ENCODE measurements at places on chromosomes 13 and 19.

DNA sequence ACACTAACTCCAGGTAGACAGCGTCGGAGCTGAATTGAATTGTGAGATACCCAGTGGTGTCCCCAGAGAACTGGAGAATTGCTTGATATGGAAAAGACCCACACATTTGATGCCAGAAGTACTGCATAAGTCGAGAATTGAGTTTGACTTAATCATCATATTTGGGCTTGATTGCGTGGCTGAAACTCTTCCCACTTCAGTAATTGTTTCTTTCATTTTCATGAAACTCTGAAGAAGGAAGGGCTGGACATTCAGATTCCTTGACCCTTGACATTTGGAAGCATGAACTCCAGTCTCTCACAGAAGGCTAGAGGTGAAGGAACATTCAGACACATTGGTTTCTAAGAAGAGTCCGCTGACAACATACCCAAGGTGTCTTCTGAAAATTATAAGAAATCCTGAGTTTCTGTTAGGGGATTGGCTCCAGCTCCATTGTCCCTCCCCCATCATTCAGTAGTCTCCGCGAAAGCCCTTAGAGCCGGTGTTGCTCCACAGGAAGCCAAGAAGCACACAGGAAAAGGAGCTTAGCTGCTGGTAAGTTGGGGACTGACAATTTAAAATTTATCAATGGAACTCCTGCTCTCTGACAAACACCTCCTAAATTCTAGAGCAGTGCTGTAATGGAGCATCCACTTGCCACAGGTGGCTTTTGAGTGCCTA lies at the start of gene FPR2:
FPR2 (plus strand) TSS at position 484 of the 660 bp plus-strand sequence. CDS start 7,479 bp downstream, outside the sequence.
- no peak for DNase-seq

DNA sequence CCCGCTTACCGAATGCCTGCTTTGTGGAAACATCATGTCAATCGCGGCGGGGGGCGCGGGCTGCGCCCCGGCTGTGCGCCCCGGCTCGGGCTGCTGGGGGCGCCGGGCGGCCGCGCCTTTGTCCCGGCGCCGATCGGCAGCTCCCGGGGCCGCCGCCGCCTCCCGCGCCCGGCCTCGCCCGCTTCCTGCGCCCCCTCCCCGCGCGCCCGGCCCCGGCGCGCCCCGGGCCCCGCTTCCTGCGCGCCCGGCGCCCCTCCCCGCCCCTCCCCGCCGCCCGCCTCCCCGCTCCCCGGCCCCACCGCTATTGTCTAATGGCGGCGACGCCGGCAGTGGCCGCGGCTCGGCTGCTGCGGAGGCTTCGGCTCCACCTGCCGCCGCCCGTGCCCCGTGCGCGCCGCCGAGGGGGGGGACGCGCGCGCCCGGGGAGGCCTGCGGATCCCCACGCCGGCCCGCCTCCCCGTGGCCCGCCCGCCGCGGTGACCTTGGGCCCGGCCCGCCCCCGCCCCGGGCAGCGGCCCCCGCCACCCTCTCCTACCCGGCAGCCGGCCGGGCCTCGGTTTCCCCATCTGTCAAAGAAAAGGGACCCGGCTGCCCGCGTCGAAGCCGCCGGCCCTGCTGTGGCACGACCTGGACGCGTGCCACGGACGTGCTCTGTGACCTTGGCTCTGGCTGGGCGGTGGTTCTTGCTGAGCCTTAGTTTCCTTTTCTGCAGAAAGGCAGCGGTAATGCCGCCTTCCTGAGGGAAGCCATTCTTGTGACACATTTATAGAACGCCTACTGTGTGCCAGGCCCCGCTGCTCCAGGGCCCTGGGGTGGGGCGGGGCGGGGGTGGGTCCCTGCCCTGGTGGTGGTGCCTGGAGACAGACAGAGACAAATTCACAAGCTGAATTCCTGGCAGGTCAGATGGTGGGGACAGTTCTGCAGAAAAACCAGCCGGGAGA lies at the start of gene TLE5:
TLE5 (minus strand) TSS at position 331 of the 941 bp plus-strand sequence; CDS start at position 36, 295 bp downstream.
- DNase-seq: peak; percentile 63

- no peak for DNase-seq
Observed at GRCh38 chr19:2550431-2551171, 74.7 kb downstream of the GADD45B start.

GRCh38 chr19:28705008-28705407 lies 507.9 kb downstream of the UQCRFS1 start:
- no peak for DNase-seq

- no peak for DNase-seq
Observed at GRCh38 chr13:110306340-110306959, 507 bp downstream of the COL4A1 start.

GRCh38 chr13:89755729-89756492 lies 1591.6 kb upstream of the MIR17HG start:
- DNase-seq: no peak

- DNase-seq: no peak
Observed at GRCh38 chr19:35533822-35534392, 651 bp downstream of the GAPDHS start.

- DNase-seq: no peak
Observed at GRCh38 chr13:113794764-113795173, 35.7 kb downstream of the TMEM255B start.

- DNase-seq: no peak
Observed at GRCh38 chr19:45283443-45284033, 32.5 kb downstream of the MARK4 start.

DNA sequence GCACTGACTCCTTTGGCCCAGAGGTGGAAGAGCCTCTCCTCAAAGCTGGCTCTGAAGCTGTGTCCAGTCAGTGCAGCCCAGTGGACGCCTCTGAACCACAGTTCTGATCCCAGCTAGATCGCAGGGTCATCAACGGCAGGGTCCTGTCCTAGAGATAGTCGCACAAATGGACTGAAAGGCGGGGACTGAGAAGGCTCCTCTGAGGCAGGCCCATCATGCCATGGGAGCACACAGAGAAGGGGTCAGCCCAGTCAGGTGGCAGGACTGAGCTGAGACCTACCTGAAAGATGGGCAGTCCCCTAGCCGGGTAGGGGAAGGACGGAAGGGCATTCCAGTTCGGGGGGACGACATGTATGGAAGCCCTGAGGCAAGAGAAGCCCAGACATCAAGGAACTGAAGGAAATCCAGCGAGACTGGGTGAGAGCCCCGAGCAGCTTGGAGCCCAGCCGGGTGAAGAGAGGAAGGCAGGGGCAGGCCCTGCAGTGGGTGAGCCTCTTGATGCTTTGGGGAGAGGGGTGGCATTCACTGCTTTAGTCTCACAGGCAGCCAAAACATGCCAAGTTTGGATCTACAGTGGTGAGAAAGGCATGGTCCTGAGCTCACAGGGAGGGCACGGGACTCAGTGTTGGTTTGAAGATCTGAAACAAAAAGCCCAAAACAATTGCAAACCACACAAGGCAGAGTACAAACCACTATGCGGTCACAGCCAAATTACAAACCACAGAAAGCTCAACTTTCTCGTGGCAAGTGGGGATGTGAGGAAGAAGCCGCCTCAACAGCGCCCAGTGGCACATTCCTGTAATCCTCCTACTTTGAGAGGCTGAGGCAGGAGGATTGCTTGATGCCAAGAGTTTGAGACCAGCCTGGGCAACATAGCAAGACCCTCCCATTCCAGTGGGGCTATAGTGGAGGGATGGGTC lies 10.0 kb downstream of the CALM3 start:
- no peak for DNase-seq

DNA sequence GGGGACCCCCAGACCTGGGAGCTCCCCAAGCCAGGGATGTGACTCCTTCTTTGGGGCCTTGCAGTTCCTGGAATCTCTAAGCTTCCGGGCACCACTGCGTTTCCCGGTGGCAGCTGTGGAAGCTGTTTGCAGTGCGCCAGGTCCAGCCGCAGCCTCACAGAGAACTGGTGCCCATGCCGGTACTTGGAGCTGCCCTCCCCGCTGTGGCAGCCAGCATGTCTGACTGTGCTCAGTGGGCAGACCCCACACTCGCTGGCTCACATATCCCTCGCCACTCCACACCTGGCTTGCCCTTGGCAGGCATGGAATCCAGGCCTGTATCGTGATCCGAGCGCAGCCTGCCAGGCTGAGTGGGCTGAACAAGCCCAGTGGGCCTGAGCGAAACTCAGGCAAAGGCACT lies 753.2 kb upstream of the PCDH20 start:
- DNase-seq: no peak

DNA sequence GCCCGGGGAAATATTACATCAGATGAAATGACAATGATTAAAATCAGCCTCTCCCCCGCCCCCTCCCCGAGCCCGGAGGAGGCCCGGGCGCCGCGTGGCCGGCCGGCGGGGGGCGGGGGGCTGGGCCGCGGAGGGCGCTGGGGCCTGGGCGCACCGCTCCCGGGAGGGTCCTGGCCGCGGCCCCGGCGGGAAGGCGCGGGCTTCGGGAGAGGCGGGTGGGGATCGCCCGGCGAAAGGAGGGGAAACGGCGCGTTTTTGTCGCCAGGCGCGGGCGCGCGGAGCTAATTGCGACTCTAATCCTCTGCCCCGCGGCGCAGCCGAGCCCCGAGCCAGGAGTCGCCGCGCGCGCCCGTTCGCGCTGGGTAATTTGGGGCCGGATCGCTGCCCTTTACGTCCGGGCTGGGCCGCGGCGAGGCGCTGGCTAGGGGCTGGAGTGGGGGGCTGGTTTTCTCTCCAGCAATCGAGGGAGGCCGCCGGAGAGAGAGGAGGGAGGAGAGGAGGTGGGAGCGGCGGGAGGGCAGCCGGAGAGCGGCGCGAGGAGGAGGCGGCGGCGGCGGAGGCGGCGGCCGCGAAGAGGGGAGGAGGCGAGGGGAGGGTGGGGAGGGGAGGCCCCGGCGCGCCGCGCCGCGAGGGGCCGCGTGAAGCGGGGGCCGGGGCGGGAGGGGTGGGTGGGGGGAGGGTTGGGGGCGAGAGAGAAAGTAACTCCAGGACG lies at the start of gene KCTD15:
KCTD15 (plus strand) TSS at position 707 of the 712 bp plus-strand sequence. CDS start 3,585 bp downstream, outside the sequence.
- no peak for DNase-seq

DNA sequence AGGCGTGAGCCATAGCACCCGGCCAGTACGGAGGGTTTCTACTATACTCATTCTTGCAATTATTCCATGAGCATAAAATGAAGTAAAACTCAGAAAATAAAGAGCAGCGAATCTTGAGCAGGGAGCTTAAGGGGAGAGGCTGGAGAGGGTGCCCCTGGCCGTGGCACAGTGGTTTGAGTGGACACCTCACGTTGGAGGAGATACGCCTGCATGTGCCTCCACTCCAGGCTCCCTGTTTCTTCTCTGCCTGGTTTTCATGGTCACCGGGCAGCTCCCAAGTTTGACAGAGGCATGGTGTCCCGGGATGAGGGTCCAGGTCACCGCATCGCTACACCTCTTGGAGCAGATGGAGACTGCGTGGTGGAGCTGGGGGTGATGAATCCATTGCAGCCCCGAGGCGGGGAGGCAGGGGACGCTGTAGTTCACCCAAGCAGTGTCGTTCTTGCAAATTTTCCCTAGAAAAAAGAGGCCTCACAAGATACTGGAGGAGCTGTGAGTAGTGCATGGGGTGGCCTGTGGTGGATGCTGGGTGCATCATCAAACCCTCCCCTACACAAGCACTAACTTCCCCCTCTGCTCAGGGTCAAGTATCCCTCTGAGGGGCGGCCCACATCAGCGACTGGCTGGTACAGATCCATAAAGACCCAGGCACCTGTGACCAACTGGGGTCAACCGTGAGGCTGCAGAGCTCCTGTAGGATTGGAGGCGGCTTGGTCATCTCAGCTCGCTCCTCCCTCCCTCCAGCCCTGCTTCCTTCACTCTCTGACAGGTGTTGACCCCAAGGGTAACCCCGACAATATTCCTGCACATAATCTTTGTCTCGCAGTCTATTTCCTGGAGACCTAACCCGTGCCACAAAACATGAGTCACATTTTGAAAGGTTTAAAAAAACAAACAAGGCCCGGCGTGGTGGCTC lies 3.6 kb upstream of the MIER2 start:
- DNase-seq: no peak

- no peak for DNase-seq
Observed at GRCh38 chr19:57720878-57721277, 6.5 kb downstream of the ZNF671 start.

GRCh38 chr19:19334063-19334988 lies 13.7 kb downstream of the MAU2 start:
- DNase-seq: no peak

DNA sequence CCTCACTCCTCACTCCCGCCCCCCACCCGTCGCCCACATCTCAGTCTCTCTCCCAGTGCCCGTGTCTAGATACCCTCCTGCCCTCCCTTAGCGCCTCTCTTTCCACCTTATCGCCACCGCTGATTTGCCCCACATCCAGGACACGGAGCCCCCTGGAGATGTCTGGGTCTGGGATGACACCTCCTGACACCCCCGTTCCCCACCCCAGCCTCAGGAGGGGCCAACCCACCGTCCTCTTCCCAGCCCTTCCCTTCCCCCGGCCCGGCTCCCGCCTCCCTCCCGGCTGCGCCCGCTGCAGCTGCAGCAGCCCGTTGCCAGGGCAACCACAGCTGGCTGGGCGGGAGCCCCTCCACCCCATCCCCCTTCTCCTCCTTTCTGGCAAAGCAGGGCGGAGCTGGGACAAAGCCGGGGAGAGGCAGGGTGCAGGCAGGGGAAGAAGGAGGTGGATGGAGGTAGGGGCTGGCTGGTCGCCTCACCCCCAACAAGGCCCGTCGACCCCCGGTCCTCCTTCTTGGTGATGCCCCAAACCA lies 13.5 kb downstream of the DPF1 start:
- DNase-seq: no peak

DNA sequence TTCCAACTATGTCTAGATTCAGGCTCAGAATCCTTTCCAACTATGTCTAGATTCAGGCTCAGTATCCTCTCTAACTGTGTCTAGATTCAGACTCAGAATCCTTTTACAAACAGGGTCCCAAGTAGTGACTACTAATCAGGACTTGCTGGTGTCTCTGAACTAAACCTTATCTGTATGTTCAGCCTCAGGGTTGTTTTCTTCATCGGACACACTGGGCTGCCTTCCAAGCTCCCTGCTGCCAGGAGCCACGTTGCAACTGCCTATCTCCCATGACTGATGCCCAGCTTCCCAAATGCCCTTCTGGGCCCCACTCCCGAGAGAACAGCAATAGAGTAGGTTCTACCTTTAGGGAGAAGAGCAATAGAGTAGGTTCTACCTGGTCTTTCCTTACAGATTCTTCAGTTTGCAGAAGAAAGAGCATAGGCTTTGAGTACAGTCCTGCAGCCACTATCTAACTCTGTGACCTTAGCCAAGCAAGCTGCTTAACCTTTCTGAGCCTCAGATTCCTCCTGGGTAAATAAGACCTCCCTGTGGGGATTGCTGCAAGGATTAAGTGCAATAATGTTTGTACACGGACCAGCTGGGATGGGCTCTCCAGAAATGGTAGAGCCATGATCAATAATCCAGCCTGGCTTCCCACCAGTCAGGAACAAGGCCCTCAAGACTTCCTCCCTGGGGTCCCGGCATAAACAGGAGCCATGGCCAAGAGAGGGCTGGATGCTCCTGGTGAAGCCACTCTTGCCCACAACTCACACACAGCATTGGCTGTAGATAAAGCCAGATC lies 61.5 kb downstream of the ZIC5 start:
- no peak for DNase-seq

DNA sequence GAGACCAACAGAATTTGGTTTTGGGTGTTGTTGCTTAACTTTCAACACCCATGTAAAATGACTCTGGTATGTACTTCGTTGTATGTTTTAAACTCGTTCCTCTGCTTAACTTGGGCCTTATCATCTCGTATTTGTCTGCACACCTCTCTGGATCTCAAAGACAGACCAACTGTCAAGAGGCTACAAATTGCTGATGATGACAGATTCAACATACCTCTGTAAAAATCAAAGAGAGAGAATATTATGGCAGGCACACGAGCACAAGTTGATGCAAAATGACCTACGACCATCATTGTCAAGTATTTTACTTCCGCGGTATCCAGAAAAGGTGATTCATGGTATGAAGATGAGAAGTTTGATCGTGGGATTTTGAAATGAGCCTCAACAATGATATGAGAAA lies 132.1 kb upstream of the ARGLU1 start:
- no peak for DNase-seq

GRCh38 chr13:107865318-107865575 lies 350.1 kb downstream of the LIG4 start:
- no peak for DNase-seq

GRCh38 chr13:106423530-106423929 lies 111.9 kb downstream of the EFNB2 start:
- DNase-seq: no peak

All from stimulated activated CD4-positive, alpha-beta T cell treated with anti-CD3 and anti-CD28 coated beads, TNF-alpha, amount 100 ng/mL, for 1 hour (primary cell).